ENCODE measurements at places on chromosomes 13 and 19. TPM values are rescaled to one million over a fixed set of nuclear protein-coding genes. Genes with fewer than 3 reads are reported as not detected.

Gene CEACAM8
- total RNA-seq: 5.0 TPM

Gene DZIP1
- 5.9 TPM for total RNA-seq

Gene ZNF765
- 12.1 TPM for total RNA-seq

Gene CLEC17A
- total RNA-seq: 17.9 TPM

Gene TLE2
- 39.7 TPM for total RNA-seq

Gene PGLYRP2
- total RNA-seq: not detected

Gene ZNF431
- total RNA-seq: 21.7 TPM

Gene ZNF99
- total RNA-seq: 0.09 TPM

Gene PLEKHF1
- total RNA-seq: 18.5 TPM

Gene LILRA6
- 77.5 TPM for total RNA-seq

Gene PSG5
- not detected for total RNA-seq

Gene RASGRP4
- 15.6 TPM for total RNA-seq

DNA sequence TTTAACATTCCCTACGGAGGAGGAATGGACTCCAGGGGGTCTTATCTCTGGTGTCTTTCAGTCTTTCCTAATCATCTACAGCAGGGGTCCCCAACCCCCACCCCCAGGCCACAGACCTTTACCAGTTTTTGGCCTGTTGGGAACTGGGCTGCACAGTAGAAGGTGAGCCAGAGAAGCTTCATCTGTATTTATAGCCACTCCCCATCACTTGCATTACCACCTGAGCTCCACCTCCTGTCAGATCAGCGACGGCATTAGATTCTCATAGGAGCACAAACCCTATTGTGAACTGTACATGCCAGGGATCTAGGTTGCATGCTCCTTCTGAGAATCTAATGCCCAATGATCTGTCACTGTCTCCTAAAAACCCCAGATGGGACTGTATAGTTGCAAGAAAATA is 120.0 kb upstream of the TMTC4 start:
- no peak for DNase-seq

DNA sequence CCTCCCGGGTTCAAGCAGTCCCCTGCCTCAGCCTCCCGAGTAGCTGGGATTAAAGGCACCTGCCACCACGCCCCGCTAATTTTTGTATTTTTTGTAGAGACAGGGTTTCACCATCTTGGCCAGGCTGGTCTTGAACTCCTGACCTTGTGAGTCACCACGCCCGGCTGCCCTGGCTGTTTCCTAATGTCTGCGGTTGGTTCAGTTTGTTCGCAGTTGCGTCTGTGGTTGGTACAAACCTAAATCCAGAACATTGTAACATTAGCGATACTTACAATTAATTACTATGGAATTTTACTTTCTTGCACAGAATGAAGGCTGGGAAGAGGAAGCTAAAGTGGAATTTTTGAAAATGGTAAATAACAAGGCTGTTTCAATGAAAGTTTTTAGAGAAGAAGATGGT is 38.1 kb downstream of the RNF17 start:
- DNase-seq: no peak

GRCh38 chr13:112145551-112146360 is 78.8 kb downstream of the SOX1 start:
- DNase-seq: peak; percentile 58

DNA sequence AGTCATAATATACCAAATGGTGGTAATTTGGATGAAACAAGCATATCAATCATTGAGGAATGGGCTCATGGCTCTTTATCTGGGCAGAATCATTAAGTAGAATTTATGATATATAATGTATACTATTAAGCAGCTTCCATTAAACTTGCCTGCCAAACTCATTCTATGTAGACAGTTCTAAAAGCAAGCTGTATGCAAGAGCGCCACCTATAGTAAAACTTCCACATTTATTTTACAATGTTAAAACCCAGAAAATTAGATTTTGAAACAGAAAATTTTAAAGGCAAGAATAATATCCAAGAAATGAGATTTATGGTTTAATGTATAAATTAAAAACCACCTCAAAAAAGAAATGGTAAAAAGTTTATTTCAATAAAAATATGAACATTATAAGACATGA is 161.5 kb downstream of the MZT1 start:
- DNase-seq: no peak

DNA sequence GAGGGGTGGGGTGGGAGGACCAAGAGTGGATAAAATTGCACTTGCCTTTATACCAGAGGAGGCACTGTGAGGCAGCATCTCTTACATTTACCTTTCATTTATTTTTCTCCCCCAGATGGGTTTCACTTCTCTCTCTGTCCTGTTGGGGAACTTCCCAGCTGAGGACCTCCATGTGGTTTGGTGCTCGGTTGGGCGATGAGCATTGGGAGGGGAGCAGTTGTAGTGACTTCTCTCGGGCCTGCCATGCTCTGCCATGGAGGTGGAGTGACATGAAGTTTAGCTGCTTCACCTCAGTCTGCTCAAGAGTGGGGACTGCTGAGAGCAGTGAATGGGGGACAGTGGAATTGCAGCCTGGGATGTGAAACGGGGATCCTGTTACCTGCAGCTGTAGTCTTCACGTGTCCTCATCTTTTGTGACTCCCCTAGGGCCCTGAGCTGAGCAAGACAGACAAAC is 23.1 kb upstream of the CXCL17 start:
- DNase-seq: peak; percentile 78

- DNase-seq: no peak
These were observed 12.1 kb downstream of the GPR18 start for GRCh38 chr13:99246100-99246499.

- DNase-seq: peak; percentile 93
These were observed 37.6 kb upstream of the C1QTNF9 start for GRCh38 chr13:24271601-24272451.

DNA sequence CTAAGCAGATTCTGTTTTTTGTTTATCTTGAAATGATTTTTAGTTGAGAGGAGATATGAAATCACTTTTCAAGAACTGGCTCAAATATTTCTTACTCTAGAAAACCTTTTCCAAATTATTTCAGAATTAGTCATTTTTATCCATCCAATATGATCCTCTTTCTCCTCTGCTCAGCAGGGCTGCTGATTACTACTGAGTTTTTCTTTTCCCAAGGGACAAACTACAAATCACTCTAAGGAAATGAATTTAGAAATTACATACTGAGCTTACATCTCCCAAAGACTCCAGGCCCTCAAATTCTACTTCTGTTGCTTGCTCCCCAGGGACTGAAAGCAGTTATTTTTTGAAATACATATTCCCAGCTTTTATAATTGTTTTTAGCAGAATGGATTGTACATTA is 87.4 kb upstream of the UFM1 start:
- DNase-seq: no peak

GRCh38 chr19:13850910-13851733 is 25.8 kb upstream of the NANOS3 start:
- DNase-seq: peak; percentile 81

- no peak for DNase-seq
These were observed 36.7 kb downstream of the USPL1 start for GRCh38 chr13:30654430-30654829.

GRCh38 chr13:98676239-98676638 is 76.2 kb downstream of the SLC15A1 start:
- DNase-seq: no peak

DNA sequence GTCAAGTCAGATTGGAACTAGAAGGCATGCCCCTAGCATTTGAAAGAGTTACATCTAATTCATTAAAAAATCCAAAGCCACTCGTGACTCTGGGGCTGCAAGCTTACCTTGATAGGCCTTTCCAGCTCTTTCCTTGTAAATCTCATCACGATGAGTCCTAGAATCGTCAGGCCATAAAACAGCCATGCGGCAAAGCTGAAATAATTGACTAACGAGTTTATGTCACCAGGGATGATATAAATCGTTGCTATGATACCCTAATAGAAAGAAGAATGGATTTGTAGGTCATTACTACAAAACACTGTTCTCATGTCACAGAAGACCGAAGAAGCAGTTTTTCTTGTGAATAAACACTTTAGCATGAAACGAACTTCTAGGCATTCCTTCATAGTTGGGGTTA is 27.5 kb downstream of the SLC7A9 start:
- DNase-seq: no peak

GRCh38 chr13:50598338-50598737 is 245.2 kb downstream of the DLEU7 start:
- no peak for DNase-seq

- DNase-seq: no peak
These were observed 17.1 kb upstream of the CHST8 start for GRCh38 chr19:33604651-33605050.

GRCh38 chr13:78376822-78377221 is 226.5 kb downstream of the POU4F1 start:
- no peak for DNase-seq

DNA sequence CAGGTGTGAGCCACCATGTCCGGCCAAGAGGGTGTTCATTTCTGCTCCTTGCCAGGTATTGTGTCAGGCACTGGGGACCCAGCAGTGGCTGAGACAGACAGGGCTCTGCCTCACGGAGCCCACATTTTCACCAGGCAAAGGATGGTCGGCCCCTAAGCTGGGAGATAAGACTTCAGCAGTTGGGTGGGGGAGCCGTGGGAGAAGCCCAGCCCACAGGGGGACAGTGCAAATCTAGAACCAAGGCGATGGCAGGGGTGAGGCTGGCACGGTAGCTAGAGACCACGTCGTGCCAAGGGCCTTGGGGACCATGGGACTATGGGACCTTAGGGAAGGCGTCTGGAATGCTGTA is 8.3 kb downstream of the LSR start:
- DNase-seq: peak; percentile 35

GRCh38 chr13:95601906-95602305 is 42.6 kb downstream of the DZIP1 start:
- DNase-seq: no peak

- DNase-seq: peak; percentile 72
These were observed 22.6 kb downstream of the ZSWIM4 start for GRCh38 chr19:13817615-13818371.

DNA sequence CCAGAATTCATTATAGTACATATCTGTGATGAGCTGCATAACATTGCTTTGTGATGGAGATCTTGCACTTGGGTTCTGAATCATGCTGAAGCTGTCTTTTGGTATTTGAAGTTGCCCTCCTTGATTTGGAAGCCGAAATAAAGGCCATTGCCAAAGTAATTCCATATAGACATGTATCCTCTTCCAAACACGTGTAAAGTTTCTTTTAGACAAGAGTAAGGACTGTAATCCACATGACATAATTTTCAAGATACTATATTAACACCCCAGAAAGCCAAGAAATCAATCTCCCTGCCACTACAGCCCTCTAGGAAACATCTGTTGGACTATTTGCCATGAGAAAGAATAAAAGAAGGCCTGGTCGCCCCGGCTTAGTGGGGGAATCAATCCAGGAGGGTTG is 754.2 kb downstream of the FGF9 start:
- no peak for DNase-seq

DNA sequence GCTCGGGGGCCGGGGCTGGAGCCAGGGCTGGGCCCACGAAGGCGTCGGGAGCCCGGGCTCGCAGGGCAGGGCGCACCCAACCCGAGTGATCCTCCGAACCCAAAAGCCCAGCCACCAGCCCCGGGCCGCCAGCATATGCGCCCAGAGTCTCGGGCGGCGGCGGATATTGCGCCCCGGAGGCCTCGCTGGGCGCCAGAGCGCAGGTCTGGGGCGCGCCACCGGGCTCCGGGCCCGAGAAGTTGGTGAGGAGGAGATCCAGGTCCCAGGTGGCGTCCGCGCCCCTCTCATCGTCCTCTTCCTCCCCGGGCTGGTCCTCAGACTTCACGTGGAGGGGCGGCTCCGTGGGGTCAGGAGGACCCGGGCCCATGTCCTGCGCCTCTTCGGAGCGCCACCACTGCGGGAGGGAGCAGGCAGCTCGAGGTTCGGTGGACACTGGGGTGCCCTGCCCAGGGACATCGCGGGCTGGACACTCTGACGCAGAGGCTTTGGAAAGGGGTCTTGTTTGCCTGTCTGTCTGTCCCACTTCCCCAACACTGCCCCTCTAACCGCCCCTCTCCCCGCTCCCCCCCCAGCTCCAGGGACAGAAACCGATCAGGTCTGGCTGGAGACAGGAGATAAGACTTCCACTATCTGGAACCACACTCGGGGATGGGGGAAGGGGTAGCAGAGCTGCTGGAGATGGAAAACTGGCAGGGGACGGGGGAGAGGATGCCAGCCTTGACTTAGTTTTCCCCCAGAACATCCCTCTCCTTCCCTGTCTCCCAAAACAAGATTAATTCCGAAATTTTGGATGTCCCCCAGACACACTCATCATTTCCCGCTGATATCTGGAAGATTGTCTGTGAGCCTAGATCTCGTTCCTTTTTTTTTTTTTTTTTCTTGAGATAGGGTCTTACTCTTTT is 1.0 kb downstream of the KLF1 start:
- no peak for DNase-seq

DNA sequence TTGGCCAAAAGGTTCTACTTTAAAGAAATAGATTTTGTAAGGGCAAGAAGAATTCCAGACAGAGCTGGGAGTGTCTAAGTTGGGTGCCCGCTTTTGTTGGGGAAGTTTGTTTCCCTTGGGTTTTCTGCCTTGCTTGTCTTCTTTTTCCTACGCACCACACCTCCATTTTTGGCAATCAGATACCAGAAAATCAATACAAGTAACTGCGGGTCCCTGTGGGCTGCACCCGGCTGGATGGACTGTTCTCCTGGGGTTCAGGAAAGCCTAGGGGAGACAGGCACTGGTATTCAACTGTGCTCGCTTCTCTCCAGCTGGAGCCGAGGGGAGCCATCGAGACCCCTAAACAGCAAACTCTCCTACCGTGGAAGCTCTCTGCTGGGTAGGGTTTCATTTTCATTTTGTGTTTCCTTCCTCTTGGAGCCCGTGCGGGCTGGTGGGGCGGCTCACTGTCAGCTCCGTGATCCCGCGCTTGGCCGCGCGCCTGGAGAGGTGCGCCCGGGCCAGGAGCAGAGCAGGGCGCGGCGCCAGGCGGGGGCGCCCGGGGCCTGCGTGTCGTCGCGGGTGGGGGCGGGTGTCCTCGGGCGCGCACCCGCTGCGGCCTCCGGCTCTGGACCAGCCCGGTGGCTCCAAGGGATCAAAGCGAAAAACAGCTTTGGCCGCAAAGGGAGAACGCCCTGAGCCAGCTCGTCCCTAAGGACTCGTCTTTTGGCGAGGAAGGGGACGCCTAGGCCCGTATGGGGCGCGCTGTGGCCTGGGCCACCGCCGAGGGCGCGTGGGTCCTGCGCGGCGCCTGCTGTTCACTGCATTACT is 347.2 kb downstream of the ZNF536 start:
- DNase-seq: peak; percentile 83

DNA sequence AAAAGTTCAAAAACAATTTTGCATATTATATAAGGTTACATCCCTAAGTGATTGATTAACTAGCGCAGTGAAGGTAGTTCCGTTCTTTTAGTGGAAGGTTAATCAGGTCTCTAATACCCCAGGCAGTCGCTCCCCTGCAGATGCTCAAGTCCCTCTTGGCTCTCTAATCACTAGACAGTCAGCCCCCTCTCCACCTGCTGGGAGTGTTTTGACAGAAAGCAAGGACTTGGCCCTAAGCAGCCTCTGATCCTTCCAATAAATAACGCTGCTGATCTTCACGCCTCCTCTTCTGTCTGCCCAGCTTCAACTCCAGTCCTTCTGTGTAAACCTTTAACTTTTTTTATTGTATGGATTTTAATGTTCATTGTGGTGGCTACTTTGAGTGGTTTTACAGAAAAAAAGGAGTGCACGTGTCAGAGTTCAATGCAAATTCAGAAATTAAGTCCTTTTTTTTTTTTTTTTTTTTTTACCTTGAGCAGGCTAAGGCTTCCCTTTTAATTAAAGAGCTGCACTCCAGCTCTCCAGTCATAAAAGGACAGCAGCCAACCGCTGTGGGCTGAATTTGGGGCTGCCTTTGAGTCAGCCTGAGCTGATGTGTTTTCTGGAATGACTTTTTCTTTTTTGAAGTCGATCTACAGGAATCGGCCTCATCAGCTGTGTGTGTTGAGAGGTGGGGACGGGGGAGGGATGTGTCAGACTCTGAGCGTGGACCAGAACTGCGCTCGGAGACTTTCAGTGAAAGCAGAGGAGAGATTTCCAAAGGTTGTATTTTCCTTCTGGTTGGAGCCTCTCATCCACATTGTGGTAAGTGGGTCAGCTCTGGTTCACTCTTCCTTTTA is 33.8 kb upstream of the MYO16 start:
- no peak for DNase-seq

Measured in spleen (tissue), 13 donors.